ENCODE measurements at places on chromosomes 5 and 9.

- DNase-seq: no peak
These were observed 183.3 kb upstream of the PIK3R1 start for GRCh38 chr5:68032216-68032762.

DNA sequence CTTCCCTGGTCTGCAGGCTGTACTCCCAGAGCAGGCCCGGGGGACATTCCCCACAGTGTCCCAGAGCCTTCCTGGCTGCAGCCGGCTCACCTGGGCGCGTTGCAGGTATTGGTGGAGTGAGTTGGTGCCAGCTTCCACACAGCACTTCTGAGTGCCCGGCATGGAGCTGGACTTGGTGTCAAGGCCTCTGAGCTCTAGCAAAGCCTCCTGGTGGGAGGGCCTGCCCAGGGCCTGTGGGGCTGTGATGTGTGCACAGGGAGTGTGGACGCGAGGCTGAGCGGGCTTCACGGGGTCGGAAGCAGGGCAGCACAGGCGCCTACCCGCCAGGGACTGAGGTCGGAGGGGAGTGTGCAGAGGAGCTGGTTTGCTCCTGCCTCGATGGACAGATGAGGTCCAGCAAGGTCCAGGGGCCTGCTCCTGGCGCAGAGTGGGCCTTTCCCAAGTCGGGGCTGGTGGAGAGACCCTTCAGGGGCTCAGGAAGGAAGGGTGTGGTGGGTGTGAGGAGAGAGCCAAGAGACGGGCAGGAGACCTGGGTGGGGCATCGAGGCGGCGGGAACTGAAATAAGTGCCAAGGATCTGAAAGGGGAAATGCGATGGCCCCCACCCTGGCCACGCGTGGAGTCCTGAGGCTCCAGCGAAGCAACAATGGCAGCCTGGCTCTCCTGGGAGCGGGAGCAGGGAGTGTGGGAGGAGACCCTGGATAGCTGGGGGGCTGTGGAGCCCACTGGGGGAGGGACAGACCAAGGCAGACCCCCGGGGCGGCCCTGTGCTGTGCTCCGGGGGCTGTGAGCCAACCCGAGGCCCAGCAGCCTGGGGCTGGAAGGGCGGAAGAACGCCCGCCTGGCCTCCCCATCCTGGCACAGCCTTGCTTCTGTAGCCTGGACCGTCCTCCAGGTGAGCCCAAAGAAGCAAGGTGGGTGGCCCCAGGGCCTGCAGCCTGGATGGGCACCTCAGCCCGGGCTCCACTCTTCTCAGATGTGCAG is 78.4 kb downstream of the RXRA start:
- DNase-seq: no peak

- no peak for DNase-seq
These were observed 64.3 kb upstream of the TNC start for GRCh38 chr9:115182264-115182663.

DNA sequence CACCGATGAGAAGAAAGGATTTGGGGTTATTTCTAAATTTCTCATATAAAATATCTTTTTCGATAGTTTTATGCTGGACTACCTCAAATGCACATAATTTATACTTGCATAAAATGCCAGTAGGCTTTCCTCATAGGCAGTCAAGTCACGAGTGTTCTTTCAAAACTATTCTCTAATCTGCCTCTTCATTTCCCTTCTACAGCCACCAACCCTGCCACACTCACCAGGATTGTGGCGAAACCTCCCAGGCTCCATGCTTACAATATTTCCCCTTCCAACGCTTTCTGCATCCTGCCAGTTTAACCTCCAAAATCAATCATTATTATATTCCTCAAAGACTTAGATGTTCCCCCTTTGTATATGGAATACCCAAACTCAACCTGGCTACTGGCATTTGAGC is 65.4 kb downstream of the FRMD3 start:
- no peak for DNase-seq

DNA sequence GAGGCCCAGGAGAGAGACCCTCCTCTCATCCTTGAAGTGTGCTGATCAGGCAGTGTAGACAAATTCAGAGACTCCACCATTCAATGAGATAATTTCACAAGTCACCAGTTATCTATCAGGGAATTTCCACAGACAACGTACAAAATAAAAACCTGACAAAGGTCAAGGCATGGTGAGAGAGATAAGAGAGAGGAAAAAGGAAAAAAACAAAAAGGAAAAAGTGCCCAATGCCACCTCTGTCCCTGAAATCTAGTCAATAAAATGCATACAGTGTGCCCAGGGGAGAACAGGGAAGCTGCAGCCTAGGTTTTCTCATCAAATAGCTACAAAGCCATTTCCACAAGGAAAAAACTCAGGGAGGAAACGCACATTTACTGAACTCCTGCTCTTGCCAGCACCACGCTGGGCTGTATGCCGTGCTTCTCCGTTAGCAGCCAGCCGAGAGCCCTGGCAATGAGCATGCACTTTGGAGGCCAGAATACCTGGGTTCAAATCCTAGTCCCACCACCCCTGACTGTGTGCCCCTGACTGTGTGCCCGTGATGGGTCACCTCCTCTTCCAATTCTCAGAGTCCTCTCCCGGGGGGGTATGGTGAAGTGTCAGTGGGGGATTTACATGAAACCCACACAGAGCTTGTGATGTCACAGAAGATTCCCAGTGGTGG is 11.6 kb downstream of the WHRN start:
- no peak for DNase-seq

GRCh38 chr5:39405083-39405843 is 19.5 kb downstream of the DAB2 start:
- no peak for DNase-seq

DNA sequence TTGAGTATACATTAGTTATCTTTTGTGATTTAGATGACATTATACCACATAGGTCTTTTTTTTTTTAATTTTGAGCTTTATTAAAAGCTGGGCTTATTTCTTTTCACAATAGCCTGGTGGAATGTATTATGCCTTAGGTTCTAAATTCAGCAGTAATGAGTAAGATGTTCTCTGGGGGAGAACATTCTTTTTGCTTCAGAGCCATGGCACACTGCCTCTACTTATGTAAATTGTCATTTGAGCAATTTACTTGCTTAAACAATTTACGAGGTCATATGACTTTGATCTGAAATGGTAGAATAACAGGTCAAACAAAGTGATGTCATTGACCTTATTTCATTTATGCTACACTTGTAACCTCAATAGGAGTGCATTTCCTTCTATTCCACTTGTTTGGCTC is 154.2 kb downstream of the FOCAD start:
- no peak for DNase-seq

GRCh38 chr5:178602752-178603151 is 12.6 kb upstream of the COL23A1 start:
- no peak for DNase-seq

- DNase-seq: no peak
These were observed 212.9 kb downstream of the EFNA5 start for GRCh38 chr5:107457881-107458280.

DNA sequence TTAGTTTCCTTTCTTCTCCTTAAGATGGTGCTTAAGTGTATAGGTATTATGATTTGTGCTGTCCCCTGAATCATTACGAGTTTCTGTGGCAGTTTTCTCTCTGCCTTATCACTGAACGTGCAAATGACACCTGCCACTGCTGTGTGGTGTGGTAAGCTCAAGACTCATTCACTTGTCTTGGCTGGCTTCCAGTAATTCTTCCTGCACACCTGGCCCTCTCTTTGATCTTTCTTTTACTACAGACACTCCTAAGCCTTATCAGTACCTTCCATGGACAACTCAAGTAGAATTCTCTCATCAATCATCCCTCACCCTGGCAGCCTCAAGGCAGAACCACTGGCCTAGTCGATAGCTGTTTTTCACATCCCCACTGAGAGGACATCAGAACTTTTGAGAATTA is 82.6 kb upstream of the ADAMTS19 start:
- DNase-seq: no peak

DNA sequence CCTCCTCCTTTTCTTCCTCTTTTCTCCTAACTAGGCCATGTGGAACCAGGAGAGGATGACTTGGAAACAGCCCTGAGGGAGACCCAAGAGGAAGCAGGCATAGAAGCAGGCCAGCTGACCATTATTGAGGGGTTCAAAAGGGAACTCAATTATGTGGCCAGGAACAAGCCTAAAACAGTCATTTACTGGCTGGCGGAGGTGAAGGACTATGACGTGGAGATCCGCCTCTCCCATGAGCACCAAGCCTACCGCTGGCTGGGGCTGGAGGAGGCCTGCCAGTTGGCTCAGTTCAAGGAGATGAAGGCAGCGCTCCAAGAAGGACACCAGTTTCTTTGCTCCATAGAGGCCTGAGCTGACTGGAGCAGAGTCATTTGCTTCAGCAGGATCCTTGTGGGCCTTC is 13.7 kb downstream of the NUDT2 start:
- DNase-seq: no peak

DNA sequence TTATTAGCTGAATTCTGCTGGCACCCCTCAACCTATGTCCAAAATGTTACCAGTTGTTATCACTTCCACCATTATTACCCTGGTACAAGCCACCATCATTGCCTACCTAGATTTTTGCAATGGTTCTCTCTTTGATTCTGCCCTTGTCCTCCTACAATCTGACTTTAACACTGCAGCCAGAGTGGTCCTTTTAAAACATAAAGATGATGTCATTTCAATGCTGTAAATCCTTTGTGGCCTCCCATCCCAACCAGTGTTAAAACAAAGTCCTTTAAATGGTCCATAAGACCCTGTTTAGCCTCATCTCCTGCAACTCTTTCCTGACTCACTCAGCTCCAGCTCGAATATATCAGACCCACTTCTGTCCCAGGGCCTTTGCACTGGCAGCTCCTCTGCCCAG is 54.9 kb upstream of the FSTL4 start:
- no peak for DNase-seq
